ENCODE measurements at places on chromosomes 7 and 10. TPM values are rescaled to one million over a fixed set of nuclear protein-coding genes. Genes with fewer than 3 reads are reported as not detected.

DNA sequence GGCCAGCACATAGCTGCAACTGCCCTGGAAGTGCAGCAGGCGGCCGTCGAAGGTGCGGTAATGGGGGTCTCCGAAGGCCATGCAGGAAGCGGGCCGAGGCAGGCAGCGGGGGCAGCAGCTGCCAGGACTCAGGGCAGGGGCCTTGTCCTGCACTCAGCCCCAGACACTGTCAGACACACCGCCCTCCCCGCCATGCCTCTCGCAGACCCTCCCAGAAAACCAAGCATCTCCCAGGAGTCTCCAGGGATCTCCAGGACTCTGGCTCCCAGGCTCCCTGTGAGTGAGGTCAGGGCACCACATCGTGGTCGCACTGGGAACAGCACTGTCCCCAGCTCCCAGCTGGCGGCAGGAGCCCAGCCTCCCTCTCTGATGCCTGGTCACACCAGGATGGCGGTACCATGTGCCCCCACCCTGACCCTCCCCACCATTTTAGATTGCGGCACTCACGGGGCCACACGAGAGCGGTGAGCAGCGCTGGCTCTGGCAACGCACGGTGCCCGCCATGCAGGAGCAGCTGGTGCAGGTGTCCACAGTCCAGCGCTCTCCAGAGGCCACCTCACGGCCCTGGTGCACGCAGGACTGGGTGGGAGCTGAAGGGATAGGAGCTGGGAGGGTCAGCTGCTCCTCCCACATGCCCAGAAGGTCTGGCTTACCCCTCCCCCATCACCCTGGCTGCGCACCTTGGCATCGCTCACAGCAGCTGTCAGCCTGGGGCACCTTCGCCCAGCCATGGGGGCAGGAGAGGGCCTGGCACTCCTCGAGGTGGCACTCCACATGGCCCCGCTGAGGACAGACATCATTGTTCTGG is 17.5 kb downstream of the ATP6V1F start:
- peak; percentile 85 for DNase-seq

- DNase-seq = peak; percentile 72
Observed at GRCh38 chr7:98283127-98283886, 1.8 kb downstream of the BRI3 start.

DNA sequence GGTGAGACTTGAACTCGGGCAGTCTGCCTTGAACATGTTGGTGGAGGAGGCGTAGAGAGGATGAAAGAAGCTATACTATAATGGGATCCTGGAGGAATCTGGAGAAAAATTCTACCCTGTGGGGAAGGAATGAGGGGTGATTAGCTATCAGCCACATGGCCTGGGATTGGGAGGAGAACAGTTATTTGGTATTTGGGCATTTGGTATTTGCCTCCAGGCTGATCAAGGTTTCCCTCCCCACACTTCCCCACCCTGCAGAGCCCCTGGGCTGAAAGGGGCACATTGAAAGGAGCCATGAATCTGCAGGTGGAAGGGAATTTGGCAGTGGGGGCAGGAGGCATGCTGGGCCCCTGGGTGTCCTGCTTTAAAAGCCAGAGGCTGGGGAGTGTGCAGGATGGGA is 235.3 kb downstream of the INHBA start:
- DNase-seq = no peak

GRCh38 chr10:34280599-34281374 is 534.3 kb downstream of the PARD3 start:
- peak; percentile 71 for DNase-seq

DNA sequence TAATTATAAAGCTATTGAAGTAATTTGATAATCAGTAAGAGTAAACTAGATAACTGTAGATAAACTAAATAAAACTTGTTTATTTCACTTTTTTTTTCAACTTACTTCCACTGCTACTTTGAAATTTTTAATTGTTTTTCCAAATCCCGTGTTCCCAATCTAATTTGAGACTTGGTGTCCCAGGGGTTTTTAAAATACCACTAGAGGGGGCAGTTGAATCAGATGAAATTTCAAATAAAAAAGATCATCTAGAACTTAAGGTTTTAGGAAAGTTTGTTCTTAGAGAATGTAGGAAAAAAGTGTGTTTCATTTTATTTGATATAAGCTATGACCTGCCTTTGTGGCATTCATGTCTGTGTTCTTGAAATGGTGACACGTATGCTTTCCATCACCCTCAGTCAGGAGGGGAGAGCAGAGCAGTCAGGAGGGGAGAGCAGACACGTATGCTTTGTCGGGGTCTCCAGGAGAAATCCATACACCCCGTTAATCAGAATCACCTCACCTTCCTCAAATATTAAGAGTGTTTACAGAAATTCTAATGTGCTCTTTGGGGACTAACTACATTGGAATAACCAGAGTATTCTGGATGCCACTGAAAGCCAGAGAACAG is 49.9 kb downstream of the C10orf67 start:
- DNase-seq = no peak

GJD4 gene
- polyA plus RNA-seq = not detected

ATG9B gene
- polyA plus RNA-seq = 2.1 TPM

Data from adrenal gland (tissue), 19 donors.